Skeletal muscle cell (primary cell): ENCODE measurements at places on chromosomes 12 and 14.

DNA sequence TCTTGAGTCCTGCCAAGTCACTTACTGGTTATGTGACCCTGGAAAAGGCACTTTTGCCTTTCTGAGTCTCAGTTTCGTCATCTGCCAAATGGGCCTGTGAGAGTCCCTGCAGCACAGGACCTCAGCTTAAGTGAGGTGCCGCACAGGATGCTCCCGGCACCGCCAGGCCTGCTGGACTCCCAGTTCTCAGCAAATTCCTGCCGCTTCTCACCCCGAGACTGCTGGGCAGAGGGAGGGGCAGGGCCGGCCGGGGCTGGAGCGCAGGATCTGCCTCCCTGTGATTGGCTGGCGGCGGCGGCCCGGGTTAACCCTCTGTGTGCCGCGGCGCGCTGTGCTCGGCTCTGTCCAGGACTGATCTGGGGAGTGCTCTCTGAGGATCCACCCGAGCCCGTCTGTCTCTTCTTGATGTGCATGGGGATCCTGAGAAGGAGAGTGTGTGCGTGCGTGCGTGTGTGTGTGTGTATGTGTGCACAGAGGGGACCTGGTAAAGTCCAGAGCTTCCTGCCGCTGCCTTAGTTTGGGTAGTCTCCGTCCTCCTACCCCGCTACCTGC, 8.6 kb downstream of the SETD1B start:
- no peak for DNase-seq

GRCh38 chr14:21820631-21821030, 147.0 kb upstream of the OR4E1 start:
- DNase-seq = no peak

- DNase-seq = no peak
Measured at GRCh38 chr12:82721726-82722125, 35.0 kb downstream of the TMTC2 start.

- no peak for DNase-seq
Measured at GRCh38 chr14:98580131-98580678, 691.8 kb downstream of the BCL11B start.

GRCh38 chr14:95487669-95488084, 28.8 kb downstream of the SYNE3 start:
- DNase-seq = no peak

DNA sequence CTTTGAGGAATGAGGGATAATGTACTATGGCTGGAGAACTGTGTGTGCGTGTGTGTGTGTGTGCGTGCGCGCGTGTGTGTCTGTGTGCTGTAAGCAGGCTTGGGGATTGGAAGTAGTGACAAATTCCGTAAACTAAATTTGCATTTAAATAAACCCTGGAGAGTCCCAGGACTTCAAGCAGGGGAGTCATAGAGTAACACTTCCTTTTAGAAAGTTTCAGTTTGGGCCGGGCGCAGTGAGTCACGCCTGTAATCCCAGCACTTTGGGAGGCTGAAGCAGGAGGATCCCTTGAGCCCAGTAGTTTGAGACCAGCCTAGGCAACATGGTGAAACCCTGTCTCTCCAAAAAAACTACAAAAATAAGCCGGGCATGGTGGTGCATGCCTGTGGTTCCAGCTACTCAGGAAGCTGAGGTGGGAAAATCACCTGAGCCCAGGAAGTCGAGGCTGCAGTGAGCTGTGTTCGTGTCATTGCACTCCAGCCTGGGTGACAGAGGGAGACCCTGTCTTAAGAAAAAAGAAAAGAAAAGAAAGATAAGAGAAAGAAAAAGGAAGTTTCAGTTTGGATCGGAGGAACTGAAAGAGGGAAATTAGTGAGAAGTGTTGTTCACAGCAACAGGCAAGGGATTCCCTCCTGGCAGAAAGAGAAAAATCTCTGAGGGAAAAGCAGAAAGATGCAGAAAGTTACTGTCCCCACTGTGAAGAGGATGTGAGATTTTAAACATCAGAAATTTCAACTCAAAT, 222.7 kb upstream of the SOX5 start:
- DNase-seq = no peak

- no peak for DNase-seq
Measured at GRCh38 chr14:79271122-79271521, 940.2 kb downstream of the DIO2 start.

DNA sequence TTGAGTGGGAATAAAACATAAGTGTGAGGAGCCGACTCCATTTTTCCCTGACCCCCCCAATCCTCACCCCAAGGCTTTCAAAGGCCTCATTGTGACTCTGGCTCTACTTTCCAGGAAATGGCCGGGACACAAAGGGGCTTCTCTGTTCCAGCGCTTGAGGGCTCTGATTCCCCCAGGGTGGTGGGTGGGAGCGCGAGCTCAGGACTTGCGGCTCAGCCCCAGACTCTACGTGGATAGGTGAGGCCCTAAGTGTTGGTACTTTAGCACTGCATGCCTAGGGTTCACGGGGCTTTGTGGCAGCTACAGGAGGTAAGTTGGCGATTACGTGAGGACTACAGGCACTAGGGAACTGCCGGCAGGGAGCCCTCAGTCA, 553 bp downstream of the CNPY2 start:
- no peak for DNase-seq

GRCh38 chr12:67034110-67034879, 234.9 kb upstream of the CAND1 start:
- no peak for DNase-seq

DNA sequence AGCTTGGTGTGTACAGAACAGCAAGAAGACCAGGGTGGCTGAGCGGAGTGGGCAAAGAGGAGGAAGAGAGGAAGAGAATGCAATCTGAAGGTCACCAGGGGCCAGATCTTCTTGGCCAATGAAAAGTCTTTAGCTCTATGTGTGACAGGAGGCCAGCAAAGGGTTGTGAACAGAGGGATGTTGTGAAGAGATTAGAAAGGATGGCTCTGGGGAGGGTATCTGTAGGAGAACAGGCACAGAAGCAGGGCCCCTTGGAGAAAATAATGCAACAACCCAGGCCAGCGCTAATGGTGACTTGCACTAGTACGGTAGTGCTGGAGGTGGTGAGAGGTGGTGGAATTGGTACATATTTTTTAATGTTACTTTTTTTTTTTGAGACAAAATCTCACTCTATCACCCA, 97.2 kb downstream of the NT5DC3 start:
- no peak for DNase-seq

DNA sequence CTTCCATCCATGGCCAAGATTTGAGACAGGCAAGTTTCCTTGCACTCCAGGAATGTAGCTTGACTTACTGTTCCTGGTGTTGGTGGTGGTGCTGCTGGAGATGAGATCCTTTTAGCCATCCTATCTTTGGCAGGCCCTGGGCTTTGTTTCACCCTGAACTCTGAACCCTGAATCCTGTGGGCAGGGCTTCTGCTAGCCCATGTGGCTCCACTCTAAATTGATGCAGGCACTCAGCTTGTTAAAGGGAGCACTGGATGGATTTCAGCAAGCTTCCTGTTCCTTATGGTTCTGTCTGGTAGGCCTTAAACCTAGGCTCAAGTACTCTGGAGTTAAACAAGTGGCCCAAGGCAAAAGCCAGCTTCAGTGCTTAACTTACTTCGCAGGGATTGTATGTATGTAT, 138.2 kb downstream of the RGS6 start:
- no peak for DNase-seq

DNA sequence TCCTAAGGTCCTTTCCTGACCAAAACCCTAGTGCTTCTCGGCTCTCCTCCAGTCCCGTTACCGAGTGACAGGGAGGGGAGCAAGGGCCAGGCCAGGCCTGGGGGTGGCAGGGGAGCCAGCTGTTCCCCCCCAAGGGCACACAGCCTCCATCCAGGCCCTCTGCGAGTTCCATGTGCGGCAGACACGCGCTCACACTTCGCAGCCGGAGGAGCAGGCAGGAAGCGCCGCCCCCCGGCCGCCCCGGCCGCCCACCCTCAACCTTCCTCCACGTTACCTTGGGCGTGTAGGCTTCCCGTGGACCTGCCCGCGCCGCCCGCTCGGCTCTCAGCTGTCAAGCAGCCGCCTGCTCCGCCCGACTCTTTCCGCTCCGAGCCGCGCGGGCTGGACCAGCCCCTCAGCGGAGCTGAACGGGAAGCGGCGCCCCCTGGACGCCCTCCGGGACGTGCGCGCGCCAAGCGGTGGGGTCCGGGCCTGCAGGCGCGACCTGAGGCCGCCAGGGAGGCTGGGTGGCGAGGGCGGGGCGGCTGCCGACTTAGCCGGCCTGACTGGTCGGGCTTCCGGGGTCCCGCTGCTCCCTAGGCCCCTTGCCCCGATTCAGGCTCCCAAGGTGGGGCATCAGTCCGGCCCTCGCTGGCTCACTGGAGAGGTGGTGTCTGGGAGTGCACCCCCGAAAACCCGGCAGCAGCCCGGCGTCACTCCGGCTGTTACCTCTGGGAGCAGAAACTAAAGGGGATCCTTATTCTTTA, at the start of gene CRACR2A:
Gene CRACR2A, minus strand, starts transcription at position 369 of the 746 bp plus-strand sequence. CDS start 56,110 bp downstream, outside the sequence.
- no peak for DNase-seq

GRCh38 chr12:14167005-14167628, 185.7 kb upstream of the GRIN2B start:
- DNase-seq = peak; percentile 7

DNA sequence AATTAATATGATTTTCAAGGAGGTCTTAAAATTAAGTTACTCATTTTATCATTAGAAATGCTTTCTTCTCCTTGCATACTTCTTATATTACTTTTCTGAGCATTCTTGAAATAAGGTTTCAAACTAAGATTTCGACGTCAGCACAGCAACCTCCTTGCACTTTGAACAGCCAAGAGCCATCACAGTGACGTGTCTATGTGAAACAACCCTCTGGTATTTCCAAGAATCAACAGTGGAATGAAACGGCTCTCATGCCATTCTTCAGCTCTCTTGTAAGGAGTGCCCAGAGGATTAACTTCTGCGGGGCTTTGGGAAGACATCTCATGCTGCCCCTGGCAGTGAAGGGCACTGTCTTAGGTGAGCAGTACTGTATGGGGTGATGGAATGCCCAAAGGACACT, 109.2 kb downstream of the EFCAB11 start:
- peak; percentile 73 for DNase-seq
